ENCODE measurements at places on chromosomes 2 and 18. TPM values are rescaled to one million over a fixed set of nuclear protein-coding genes. Genes with fewer than 3 reads are reported as not detected.

HOXD13 gene
- total RNA-seq: not detected

MYL1 gene
- 3.3 TPM for total RNA-seq

SPC25 gene
- 3.4 TPM for total RNA-seq

PKP4 gene
- total RNA-seq: 112 TPM

FAM98A gene
- 15.8 TPM for total RNA-seq

CDKL4 gene
- total RNA-seq: 10.1 TPM

SULT1C4 gene
- 6.6 TPM for total RNA-seq

ID2 gene
- 314 TPM for total RNA-seq

REEP1 gene
- 156 TPM for total RNA-seq

TCF23 gene
- total RNA-seq: not detected

ARMC9 gene
- total RNA-seq: 16.1 TPM

ADCYAP1 gene
- 6.4 TPM for total RNA-seq

SETBP1 gene
- total RNA-seq: 52.3 TPM

PLGLB1 gene
- total RNA-seq: 6.2 TPM

DNAJC5G gene
- total RNA-seq: not detected

SLC5A7 gene
- 0.94 TPM for total RNA-seq

IL36A gene
- total RNA-seq: not detected

GKN1 gene
- not detected for total RNA-seq

MYO7B gene
- total RNA-seq: not detected

VWA3B gene
- 0.31 TPM for total RNA-seq

SCYGR4 gene
- total RNA-seq: not detected

UGT1A10 gene
- not detected for total RNA-seq

RBM44 gene
- 5.1 TPM for total RNA-seq

HOXD12 gene
- total RNA-seq: not detected

ANKRD30BL gene
- 27.9 TPM for total RNA-seq

RNU2-63P gene
- total RNA-seq: not detected

CRYGC gene
- total RNA-seq: not detected

CYP26B1 gene
- 3.1 TPM for total RNA-seq

HOXD9 gene
- total RNA-seq: not detected

GDF7 gene
- total RNA-seq: 0.16 TPM

IWS1 gene
- total RNA-seq: 34.5 TPM

SERPINB4 gene
- not detected for total RNA-seq

CRYGD gene
- 1.7 TPM for total RNA-seq

USP37 gene
- total RNA-seq: 38.7 TPM

CYTIP gene
- total RNA-seq: 5.1 TPM

UPP2 gene
- 1.7 TPM for total RNA-seq

CCDC148 gene
- total RNA-seq: 25.7 TPM

PJVK gene
- total RNA-seq: 5.0 TPM

SRD5A2 gene
- not detected for total RNA-seq

Data from occipital lobe (tissue), 3 donors.